HuH-7.5 (cell line): ENCODE measurements at places on chromosomes 1 and 21.

GRCh38 chr21:44711327-44712202 is at the start of gene TSPEAR:
TSS of gene TSPEAR (minus strand) at chr21:44711572. CDS start at chr21:44711514, 58 bp downstream.
- no peak for DNase-seq

DNA sequence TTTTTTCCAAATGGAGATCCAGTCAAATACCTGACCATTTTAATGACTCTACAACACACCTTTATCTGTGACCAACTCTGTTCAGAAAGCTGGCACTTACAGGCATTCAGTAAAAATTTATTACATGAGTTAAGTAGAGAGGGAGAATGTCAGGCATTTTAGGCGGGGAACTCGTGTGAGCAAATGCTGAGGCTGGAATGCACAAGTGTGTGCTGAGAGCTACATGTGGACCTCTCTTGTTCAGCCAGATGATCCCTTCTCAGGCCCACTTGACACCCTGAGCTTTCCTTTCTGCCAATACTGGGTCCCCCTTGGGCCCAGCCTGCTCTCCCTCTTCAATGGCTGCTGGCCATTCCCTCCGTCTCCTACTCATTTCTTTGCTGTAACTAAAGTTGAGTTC is 11.7 kb downstream of the PPIH start:
- no peak for DNase-seq

DNA sequence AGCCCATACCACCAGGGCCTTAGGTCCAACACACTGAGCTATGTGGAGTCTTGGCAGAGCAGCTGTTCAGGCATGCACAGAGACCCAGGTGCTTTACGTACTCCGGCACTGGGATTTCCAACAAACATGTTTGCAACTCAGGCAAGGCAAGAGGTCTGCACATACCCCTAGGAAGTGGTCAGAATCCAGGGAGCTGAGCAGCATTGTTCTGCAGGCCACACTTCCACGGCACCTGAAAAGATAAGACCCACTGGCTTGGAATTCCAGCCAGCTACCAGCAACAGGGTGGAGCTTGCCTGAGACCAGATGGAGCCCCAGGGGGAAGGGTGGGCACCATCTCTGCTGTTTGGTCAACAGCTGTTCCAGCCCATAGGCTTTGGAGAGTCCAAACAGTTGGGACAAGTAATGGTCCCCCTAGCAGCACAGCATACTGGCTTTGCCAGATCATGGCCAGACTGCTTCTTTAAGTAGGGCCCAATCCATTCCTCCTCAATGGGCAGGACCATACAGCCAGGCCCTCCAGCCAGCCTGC is 51.7 kb upstream of the LRRC8B start:
- DNase-seq, result no peak

DNA sequence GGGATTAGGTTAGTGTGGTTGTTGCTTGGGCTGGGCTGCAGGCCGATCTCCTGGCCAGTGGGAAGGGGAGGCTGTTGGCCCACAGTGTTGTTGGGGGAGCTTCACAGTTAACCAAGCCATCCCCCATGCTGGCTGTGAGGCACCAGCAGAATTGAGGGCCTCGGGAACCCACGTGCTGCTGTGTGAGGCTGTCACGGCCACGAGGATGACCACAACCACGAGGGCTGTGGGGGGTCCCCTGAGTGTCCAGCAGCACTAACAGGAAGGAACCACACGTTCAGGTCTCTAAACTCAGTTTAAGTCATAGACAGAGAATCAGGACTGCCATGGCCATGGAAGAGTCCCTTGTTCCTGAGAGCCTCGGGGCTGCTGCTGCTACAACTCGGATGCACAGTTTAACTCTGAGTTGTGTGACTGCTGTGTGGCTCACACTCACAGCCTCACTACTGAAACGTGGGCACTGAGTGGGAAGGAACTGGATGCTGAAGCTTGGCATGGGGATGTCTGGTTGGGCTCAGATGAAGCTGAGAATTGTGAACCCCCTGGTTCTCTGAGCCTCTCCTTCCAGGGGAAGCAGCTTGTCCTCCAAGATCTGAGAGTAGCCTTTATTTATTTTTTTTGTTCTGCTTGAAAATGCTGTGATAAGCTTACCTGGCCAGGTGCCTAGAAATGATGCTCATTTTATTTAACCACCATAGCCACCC is 4.8 kb upstream of the MMEL1 start:
- no peak for DNase-seq

DNA sequence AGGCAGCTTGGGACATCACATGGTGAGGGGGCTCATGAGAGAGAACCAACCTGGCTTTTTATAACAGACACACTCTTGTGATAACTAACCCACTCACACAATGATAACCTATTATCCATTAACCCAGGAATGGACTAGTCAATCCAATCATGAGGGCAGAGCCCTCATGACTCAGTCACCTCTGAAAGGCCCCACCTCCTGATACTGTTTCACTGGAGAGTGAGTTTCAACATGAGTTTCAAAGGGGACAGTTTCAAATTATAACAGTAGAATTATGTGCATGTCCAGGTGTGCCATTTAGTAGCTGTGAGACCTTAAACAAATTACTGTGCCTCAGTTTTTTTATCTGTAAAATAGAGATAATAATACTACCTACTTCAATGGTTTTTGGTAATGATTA is 47.6 kb upstream of the PPP2R5A start:
- DNase-seq, result no peak

DNA sequence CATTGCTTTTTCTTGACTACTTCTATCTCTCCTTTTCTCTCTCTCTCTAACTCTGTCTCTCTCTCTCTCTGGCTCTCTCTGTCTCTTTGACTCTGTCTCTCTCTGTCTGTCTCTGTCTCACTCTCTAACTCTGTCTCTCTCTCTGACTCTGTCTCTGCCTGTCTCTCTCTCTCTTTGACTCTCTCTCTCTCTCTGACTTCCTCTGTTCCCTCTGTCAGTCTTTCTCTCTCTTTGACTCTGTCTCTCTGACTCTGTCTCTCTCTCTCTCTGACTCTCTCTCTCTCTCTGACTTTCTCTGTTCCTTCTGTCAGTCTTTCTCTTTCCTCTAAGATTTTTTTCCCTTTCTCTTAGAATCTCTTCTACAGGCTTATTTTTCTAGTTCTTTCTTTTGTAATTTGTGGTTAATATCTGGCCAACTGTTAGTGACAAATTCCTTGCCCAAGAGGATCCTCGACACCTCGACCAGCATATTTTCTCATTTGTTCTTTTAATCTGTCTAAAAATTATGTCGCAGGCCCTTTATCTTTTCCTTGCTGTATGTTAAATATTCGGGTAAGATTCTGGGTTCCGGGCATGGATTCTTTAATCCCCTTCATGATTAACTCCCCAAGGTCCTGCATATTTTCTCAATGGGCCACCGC is at the start of gene ATAD3C:
TSS of gene ATAD3C (plus strand) at position 591 of the 641 bp plus-strand sequence. CDS start 995 bp downstream, outside the sequence.
- DNase-seq, result no peak

DNA sequence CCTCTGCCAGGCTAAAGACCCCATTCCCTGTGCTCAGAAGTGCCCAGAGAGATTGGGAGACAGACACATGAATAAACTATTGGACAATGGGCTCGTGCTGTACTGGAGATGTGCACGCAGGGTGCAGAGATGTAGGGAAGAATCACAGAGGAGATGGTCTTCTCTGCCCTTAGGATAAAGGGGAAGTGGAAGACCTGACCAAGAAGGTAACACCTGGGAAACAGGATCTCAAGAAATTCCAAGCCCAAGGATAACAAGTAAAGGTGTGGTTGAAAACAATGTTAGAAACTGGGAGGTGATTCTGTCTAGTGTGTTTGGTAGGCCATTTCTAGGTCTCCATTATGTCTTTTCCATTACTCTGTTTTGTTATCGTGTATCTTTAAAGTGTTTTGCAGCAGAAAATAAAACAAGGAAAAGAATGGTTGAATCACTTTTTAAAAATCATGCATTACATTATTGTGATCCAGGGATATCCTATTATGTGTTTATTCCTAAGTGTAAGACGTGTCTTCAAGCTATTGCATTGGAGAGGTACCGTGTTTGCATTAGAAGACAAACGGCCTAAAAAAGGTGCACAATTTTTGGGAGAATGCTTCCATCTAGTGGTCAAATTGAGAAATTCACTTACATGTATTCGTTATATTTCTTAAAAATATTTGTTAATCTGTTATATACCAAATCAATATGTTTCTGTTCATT is 40.8 kb upstream of the KCTD3 start:
- no peak for DNase-seq

GRCh38 chr1:44417351-44418021 is 12.4 kb downstream of the RNF220 start:
- DNase-seq, result no peak

DNA sequence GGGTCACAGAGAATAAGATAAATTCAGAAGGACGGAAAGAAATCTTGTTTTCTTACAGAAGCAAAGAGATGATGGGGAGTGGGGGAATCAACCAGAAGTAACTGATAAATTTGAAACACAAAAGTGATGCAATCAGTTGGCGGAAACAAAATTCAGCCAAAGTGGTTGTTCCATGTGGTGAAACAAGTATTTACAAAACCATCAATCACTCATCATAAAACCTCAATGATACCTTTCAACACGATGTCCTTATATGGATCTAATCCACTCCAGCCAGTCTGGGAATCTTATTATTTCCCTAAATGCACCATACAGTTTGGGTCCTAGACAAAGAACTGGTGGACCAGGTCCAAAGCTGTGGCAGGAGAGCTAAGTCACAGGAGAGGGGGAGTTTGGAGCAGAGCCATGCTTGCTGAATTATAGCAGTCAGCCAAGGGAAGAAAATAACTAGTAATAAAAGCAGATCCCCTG is 303.8 kb upstream of the LRRC7 start:
- DNase-seq, result no peak

DNA sequence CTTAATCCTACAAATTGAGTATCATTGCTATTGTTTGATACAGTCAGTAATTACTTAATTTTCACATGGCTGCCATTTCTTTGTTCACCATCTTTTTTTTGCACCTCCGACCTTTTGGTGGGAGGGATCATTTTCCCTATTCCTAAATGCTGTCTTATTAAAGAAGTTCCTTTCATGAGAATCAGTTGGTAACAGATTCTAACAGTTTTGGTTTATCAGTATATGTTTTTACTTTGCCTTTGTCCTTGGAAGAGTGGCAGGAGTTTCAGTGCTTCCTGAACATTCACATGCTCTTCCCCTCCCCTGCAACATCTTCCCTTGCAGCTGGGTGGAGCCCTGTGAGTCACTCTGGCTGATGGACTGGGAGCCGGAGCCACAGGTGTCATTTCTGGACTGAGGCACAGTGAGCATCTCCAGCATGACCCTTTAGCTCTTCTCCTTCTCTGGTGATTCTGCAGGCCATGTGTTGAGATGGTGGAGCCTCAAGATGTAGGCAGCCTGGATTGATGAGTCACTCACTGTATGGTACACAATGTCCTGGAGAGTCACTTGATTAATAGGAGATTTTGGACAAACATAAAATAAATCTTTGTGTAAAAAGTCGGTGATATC is 217.7 kb downstream of the URB2 start:
- no peak for DNase-seq

GRCh38 chr1:2095981-2096736 is 45.9 kb downstream of the PRKCZ start:
- DNase-seq, result no peak

DNA sequence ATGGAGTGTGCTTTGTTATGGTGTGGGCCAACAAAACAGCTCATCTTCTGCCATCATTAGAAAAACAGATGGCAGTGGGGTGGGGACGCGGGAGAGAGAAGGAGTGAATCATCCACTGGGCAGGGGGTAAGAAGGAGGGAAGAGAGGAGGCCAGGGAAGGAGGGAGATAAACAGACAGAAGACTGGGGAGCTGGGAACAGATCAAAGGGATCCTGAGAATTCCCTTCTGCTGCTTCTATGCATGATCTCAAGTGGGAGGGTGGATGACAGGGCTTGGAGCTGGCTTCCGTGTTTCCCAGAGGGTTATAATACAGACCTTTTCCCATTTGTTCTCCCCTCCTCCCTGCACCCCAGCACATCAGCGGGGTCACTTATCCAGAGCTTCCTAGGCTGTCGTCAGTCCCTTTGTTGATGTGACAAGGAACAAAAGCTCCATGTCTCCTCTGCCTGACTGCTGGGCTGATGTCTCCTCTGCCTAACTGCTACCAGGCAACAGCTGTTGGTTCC is 338.6 kb downstream of the PAPPA2 start:
- DNase-seq, result no peak

DNA sequence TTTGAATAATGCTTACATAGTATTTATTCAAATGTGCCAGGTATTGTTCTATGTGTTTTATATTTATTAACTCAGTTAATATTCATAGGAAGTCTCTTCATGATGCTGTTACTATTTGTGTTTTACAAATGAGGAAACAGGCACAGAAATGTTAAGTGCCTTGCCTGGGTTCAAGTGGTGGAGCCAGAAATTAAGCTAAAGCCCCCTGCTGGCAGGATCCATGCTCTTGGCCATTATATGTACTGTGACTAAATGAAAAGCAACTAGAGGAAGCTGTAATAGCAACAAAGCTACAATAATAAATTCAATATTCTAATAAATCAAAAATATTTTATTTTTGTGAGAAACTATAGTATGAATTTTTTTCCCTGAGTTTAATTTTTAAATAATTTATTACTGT is 30.0 kb downstream of the IARS2 start:
- DNase-seq, result no peak

DNA sequence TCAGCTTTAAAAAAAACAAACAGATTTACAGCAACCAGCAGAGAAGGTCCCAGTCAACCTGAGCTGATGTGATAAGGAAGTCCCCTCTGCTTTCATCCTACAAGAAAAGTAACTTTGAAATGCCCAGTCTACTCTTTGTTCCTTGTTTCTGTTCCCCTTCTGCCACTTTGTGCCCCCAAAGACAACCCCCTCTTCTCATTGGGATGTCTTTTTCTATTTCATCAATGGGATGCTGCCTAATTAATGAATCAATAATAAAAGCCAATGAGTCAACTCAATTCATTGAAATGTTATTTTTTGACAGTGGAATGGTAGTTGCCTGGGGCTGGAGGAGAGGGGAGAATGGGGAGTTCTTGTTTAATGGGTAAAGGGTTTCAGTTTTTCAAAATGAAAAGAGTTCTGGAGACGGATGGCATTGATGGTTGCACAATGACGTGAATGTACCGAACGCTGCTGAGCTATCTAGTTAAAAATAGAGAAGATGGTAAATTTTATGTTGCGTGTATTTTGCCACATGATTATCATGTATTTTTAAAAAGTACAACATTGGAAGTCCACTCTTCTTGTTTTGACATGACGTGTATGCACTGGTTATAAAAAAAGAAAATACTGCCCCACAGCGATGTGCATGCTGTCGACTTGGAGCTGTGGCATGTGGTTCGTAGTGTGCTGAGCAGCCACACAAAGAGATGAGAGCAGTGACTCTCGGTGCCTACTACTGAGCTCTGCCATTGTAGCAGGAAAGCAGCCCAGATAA is 22.4 kb upstream of the PADI2 start:
- DNase-seq, result no peak

GRCh38 chr1:16386454-16387113 is 19.5 kb downstream of the SZRD1 start:
- no peak for DNase-seq
